ENCODE measurements at places on chromosomes 6 and 20.

DNA sequence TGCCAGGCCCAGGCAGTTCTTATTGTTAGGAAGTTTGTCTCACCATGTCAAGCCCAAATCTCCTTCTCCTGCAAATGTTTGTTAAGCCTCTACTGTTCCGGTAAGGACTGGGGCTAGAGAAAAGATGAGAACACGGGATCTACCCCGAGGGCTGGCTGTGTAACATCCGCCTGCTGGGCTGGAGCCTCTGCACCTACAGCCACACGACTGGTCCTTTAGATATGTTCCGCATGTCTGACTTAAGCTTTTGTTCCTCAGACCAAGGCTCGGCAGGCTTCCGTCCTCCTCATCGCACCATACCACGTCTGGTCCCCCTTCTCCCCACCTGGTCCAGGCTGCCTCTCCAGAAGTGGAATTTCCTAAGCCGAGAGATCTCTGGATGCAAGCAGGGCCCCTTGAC, 2.6 kb downstream of the GHRH start:
- no peak for DNase-seq

DNA sequence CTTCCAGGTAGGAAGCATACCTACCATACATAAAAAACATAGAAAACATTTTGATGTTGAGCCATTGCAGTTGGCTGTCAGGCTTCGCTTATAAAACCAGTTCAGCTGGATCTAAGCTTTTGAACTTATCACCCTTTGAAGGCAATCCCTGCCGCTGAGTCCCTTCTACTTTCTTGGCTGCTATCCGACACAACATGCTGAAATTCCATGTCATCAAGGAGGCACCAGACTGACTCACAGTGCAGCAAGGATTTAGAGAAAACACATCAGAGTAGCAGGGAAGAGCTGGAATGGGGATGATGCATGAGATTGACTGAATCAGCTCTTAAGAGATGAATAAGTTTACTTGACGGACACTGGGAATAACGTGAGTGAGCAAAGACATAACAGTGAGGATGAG, 135.0 kb upstream of the MAN1A1 start:
- no peak for DNase-seq

- no peak for DNase-seq
Observed at GRCh38 chr6:111549746-111550145, 55.9 kb downstream of the TRAF3IP2 start.

DNA sequence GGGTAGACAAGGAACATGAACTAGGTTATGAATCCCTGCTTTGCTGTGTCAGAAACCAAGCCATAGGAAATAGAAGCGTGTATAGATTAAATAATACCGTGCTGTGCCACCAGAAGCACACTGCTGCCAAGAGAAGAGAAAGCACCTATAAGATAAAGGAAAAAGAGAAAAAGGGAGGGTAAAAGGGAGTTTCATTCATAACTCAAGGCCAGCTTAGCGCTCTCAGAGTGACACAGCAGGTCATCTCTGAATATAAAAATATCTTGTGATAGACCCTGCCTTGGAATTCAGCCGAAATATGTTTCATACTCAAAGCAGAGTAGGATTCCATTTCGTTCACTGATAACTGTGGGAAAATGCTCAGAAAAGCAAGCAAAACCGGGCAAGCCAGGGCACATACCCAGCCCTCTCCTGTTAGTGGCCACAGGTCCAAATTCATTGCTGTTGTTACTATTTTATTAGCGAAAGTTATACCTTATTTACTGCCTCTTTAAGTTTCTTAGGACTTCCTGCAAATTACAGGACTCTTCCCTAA, 8.7 kb downstream of the JAG1 start:
- no peak for DNase-seq

DNA sequence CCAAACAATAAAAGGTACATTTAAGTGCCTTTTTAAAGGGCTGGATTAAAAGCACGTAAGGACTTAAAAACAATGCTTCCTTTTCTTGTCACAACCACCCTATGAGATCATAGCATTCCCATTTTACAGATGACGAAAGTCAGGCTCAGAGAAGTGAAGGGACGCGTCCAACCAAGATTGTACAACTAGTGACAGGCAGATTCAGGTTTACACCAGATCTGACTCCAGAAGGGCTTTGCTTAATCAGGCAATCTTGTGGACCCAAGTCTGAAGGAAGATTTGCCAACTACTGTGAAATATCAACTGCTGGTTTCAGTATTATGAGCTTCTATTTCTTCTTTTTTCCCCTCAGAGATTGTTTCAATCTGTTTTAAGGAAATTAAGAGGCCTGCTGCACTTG, 877 bp downstream of the ENPP4 start:
- no peak for DNase-seq

DNA sequence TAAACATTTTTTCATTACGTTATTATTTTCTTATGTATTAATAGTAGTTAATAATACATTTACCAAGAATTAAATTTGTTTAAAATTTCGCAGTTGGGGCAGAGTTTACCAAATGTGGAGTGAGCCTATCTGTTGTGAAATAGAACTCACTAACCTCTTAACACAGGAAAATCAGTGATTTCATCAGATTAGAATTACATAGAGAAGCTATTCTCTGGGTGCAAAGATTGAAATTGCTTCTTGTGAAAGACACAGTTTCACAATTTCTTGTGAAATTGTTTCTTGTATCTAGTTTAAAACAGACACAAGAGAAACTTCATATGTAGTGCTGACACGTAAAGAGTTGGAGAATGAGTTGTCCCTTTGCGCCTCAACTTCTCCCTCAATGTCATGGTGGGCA, 69.4 kb upstream of the PRL start:
- DNase-seq: no peak

DNA sequence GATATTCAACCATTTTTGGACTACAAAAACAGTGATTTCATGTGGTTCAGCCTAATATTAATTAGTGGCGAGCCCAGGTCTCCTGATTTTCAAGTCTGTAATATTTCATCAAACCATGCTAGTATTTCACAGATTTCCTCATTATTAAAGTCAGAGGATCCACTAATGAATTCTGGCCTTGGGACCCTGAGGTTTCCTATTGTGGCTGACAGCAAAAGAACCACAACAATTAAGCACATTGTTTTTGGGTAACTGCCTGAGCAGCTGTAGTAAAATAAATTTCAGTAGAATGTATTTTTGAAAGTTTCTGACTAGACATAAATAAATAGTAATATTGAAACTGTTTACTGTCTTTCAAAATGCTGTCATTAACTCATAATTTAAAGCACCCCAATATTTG, 630.7 kb upstream of the MMS22L start:
- no peak for DNase-seq

DNA sequence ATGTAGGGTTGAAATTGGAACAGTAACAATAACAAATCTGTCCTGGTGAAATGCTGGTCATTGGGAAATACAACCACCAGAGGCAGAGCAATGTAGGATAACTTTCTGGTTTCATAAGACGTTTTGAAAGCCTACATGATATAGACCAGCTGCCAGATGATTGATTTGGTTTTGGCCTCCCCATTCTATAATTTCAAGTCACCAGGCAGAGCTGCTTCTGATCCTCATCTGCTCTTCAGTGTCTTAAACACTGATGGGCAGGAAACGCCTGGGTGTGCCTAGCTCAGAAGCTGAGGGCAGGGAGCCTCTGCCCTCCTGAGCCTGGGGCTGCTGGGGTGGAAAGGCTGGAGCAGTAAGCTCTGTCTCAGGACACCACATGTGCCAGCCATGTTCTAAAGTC, 24.5 kb downstream of the DHX35 start:
- no peak for DNase-seq

DNA sequence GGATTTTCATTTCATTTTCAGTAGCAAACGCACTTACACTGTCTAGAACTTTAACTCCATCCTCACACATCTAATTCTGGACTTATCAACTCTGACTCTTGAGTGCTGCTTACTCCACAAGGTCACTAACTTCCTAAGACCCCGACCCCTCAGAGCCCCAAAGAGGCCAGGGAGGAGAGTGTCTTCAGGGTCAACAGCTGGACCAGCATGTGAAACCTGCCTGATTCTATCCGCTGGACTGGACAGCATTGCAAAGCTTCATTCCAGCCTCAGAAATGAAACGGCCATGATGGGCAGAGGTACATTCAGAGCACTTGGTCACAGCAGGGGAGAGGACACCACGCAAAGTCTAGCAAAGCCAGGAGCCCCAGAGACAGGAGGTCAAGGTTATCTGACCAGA, 9.1 kb downstream of the RNASET2 start:
- DNase-seq: no peak

GRCh38 chr6:31450751-31451150, 47.2 kb upstream of the MICB start:
- DNase-seq: no peak

GRCh38 chr20:48759631-48760245, 68.1 kb downstream of the PREX1 start:
- DNase-seq: no peak

- no peak for DNase-seq
Observed at GRCh38 chr6:135667691-135668455, 170.3 kb upstream of the AHI1 start.

DNA sequence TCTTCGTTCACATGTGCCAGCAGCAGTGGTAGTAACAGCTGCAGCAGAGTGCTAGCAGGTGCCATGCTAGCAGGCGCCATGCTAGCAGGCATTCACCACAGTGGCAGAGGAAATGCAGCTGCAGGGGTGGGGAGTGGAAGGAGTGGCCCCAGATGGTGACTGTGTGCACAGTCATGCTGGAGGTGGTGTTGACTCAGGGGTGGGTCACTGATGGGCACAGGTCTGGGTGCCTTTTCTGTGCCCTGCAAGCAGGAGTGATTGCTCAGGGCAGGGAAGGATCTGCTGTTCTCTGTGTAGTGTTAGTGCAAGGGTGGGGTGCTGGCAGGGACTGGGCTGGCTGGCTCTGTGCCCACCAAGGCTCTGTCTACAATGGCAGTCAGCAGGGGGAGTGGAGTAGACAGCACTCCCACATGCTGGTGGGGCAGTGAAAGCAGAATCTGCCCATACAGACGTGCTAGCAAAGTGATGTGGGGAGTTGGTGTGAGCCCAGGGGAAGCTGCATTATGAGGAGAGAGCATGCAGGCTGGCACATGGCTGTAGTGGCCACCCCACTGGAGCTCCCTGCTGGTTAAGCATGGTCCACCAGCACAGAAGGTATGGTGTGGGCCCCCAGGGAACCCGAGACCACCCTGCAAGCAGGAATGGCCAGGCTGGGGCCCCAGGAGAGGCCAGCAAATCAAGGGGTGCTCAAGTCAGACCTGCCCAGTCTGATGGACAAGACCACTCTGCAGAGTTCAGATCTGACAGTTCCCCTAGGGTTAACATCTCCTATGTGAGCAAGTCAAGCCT, 11.4 kb upstream of the TSPYL4 start:
- no peak for DNase-seq

DNA sequence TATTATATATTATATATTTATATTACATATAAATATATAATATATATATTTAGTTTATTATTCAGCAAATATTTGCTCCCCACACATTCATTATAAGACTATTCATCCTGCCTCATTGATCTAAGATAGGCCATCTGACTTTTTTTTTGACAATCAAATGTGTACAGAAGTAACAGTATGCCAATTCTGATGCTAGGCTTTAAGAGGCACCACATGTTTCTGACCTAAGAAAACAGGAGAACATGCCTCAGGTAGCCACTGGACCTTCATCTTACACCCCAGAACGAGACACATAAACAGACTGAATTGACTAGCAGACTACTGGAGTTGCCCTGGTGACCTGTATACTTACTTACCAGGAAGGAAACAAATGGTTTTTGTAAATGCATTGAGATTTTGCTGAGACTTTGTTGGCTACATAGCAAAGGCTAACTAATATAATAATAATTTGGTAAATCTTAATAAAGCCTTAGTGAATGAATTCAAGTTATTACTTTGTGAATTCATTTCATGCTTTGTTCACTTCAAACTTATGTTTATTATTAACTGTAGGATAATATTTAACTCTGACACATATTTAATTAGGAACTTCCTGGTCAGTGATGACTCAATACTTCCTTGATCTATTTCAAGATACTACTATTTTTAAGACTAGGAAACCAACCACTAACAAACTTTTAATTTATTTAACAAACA, 13.4 kb upstream of the MYO6 start:
- no peak for DNase-seq

GRCh38 chr6:128047989-128048388, 147.1 kb upstream of the THEMIS start:
- DNase-seq: no peak

DNA sequence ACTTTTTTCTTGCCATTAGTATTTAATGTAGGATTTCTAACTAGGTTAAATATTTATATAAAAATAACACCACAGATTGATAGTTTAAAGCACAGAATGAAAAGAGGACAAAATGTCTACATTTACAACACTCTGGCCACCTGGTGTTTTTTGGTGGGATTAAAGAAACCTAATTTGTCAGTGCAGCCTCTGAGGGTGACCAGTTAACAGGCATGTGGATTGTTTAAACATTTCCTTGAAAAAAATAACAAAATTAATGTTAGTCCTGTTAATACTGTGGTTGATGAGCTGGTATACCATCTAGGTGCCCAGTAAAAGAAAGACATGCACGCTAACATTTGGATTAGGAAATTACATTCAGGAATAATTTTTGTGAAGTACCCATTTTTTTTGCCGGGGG, 8.8 kb downstream of the SLC9A8 start:
- no peak for DNase-seq

- DNase-seq: peak; percentile 80
Observed at GRCh38 chr6:7051780-7052442, 55.9 kb upstream of the RREB1 start.

DNA sequence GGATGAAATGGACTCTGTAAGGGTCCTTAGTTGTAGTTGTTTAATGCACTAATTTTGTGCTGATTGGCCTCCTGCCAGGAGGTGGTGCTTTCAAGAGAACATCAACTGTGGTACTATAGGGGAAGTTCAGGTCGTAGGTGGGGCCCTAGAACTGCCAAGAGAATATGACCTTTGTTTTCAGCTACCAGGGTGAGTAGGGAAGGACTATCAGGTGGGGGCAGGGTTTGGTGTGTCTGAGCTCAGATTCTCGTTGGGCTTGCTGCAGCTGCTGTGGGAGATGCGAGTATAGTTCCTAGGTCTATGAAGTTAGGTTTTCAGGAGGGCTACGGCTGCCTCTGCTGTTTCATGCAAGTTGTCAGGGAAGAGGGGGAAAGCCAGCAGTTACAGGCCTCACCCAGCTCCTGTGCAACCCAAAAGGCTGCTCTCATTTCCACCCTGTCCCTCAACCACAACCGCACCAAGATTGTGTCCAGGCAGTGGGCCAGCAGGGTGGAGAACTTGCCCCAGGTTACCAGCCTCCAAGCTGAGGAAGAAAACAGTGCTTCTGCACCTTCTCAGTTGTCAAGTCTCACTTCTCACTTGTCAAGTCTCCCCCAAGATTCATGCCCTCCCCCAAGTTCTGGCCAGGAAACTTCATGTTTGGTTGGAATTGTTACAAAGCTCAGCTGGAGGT, 626.5 kb upstream of the MAP3K7 start:
- DNase-seq: no peak

- no peak for DNase-seq
Observed at GRCh38 chr20:32454164-32455145, 96.3 kb downstream of the ASXL1 start.

All from stimulated activated naive CD4-positive, alpha-beta T cell (primary cell).